ENCODE measurements at places on chromosomes 11 and 22.

DNA sequence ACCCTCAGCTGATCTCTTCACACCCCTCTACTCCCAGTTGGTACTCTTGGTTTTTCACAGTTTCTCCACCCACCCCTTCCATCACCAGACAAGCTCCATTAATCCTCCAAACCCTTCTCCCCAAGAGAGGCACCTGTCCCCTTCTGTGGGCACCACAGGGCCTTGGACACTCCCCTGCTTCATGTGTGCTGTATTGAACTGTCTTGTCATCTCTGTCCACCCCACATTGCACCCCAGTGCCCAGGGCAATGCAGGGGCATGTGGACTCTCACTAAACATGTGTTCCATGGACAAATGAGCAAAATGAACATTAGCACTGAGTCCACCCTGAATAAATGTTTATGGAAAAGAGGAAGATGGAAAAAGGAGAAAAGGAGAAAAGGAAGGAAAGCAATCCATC, 181.4 kb downstream of the BCR start:
- no peak for DNase-seq

DNA sequence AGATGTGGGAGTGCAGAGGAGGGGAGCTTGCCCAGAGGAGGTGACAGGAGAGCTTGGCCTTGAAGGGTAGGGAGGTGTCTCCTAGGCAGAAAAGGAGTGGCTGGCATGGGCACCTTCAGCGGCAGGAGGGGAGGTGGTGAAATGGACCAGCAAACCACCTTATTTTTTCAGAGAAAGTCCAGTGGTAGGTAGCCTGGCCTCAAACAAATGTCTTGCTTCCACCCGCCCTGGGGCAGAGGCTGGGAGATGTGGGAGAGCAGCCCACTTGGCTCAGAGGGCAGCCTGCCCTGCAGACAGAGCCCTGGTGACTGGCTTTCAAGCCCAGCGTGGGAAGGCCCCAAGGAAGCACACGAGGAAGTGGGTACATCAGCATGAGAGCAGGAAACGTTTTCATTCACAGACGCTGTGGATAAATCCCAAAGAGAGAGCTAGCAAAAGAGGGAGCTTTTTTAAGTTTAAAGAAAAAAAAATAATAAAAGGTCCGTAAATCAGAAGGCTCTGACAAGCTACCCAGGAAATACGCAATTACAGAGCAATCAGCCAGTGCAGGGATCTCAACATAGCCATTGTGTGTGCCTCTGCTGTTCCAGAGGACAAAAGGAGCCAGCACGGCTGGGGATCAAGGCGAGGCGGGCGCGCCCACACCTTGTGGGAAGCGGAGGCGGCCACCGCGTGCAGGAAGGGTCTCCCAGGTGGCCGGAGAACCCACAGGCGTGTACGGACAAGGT, 238.7 kb upstream of the PLET1 start:
- no peak for DNase-seq

DNA sequence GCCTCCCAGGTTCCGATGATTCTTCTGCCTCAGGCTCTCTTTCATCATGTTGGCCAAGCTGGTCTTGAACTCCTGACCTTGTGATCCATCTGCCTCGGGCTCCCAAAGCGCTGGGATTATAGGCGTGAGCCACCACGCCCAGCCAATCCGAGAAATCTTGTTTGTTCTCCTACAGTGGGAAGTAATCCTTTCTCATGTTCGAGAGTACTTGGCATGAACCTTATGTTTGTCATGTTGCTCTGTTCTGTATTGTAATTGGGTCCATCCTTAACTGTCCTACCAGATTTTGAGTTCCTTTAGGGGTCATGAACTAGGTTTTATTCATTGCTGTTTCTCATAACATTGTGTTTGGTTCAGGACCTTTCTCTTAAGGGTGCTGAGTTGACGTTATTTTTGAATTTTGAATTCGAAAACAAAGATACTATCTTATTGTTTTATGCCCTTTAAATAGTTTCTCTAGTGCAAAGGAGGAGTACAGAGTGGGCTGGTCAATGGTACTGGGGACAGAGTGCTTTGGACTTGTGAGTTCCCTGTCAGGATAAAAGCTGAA, 113.4 kb upstream of the RRM1 start:
- no peak for DNase-seq

DNA sequence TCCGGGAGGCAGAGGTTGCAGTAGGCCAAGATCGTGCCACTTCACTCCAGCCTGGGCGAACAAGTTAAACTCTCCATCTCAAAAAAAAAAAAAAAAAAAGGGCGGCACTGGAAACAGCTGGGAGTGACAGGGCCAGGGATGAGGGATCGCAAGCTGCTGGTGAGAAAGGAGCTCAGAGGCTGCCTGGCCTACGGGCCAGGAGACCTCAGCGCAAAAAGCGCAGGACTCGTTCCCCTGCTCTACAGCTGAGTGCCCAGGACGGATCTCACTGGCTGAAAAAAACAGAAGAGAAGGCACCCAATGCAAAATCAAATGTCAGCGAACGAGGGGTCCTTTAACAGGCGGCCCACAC, 650 bp upstream of the NUP50 start:
- DNase-seq: no peak

DNA sequence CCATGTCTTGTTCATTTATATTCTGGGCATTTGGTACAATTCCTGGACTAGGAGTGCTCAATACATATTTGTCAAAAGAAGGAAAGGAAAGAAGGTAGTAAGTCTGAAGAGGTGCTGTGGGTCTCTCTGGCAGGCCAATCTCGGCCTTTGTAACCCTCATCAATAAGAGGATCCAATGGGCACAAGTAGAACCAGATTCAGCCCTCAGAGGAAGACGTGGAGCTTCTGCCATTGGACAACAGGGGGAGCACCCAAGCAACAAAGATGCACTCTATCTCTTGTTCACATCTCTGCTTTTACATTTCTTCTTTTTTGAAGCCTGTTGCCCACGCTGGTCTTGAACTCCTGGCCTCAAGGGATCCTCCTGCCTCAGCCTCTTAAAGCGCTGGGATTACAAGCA, 2.2 kb upstream of the VPS11 start:
- no peak for DNase-seq

DNA sequence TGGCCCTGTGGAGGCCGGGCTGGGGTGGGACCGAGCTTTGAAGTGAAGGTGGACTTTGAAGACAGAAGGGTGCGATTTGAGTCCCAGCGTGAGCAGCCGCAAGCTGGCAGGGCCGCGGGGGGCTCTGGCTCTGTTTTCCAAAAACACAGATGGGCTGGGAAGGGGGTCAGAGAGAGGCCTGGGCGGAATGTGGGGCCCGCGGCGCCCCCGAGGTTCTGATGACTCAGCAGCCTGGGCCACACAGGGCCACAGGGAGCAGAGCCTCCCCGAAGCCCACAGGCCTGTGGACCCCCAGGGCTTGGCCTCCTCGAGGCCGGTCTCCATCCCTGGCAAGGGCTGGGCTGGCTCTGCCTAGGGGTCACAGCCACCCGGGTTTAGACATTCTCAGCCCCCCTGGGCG, 6.1 kb downstream of the INS start:
- DNase-seq: no peak

DNA sequence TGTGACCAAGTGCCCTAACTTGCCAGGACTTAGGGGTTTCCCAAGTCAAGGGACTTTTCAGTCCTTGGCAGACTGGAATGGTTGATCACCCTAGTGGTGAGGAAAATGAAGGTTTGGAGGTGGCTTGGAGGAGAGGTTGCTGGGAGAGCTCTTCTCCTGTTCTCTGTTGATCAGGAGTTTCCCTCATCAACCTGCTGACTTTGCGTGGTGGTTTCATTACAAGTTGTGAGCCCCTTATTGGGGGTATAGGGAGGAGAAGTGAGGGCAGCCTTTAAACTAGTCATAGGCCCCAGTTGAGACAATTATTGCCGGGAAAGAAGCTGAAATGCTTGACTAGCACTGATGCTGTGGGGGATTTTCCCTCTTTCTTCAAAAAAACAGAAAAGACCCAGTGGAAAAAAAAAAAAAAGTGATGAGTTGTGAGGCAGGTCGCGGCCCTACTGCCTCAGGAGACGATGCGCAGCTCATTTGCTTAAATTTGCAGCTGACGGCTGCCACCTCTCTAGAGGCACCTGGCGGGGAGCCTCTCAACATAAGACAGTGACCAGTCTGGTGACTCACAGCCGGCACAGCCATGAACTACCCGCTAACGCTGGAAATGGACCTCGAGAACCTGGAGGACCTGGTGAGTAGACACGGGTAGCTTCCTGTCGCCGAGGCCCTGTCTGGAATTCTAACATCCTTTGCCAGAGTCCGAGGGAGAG, at the start of gene CXCR5:
Gene CXCR5, plus strand, starts transcription at position 525 of the 704 bp plus-strand sequence. Its CDS starts 50 bp downstream, at position 575.
- no peak for DNase-seq

DNA sequence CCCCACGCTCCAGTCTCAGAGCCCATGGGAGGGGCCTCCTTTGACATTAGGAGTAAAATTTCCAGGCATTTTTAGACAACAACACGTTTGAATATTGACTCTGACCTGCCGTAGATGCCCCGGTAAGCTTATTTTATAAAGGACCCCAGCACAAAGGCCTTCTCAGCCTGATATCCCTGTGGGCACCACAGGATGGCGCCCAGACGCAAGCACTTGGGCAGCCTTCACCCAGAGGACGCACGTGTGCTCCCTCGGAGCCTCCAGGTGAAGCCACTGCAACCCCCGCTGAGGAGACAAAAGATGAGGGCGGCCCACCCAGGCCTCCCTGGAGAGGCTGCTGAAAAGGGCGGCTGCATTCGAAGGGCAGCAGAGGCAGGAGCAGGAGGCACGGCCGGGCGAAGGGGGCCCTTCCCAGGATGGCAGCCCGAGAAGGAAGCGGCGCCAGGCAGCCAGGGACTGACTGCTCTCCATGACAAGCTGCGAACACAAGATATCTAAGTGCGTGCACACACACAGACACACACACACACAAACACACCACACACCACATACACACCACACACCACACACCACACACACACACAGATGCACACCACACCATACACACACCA, 15.2 kb upstream of the TH start:
- DNase-seq: no peak

Measured in GM04503 (cell line).